Type B pancreatic cell (in vitro differentiated cells): ENCODE measurements at places on chromosomes 7 and 10.

DNA sequence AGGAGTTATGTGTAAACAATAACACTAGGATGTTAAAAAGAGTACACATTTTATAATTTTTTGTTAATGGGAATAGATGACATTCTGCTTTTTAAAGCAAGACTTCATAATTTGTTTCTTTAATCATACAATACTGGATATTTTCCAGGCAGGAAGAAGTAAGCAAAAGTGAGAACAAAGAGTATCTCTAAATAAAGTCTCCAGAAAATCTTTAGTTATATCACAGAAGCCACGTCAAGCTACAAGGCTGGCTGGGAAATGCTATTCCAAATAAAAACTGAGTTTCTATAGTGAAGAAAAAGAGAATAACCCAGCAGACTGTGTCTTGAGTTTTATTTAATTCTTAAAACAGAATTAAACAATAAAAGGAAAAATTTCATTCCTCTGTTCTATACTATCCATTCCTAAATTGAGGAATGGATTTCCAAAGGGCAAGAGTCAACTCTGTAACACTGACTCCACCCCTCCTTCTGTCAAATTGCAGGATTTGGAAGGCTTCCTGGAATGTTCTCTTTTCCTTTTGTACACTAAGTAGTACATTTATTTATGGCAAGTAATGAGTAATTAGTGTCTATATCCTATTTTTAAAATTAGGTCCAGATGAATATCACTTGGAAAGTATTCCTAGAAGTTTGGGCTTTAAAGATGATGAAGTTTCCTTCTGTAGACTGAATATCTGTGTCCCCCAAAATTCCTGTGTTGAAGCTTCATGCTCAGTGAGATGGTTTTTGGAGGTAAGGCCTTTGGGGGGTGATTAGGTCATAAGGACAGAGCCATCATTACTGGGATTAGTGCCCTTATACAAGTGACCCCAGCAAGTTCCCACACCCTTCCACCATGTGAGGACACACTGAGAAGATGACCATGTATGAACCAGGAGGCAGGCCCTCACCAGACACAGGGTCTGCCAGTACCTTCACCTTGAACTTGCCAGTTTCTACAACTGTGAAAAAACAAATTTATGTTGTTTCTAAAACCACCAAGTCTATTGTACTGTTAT, 290.9 kb downstream of the CRPPA start:
- peak overlapping the region; percentile 56 for H3K27ac ChIP-seq
- H3K4me3 ChIP-seq: no peak overlapping the region
- no peaks in the 10 kb centered on the region for H3K27me3 ChIP-seq
- H3K4me1 ChIP-seq: peaks cover 12% of the 10 kb centered on the region

GRCh38 chr10:25852364-25852941, 81.6 kb upstream of the MYO3A start:
- no peak overlapping the region for H3K27ac ChIP-seq
- DNase-seq: no peak
- H3K27me3 ChIP-seq: peaks cover 20% of the 10 kb centered on the region
- H3K36me3 ChIP-seq: no peaks in the 10 kb centered on the region
- no peak overlapping the region for H3K4me3 ChIP-seq

GRCh38 chr7:42700406-42701327, 211.2 kb downstream of the C7orf25 start:
- no peaks in the 10 kb centered on the region for H3K27me3 ChIP-seq
- no peak overlapping the region for H3K4me3 ChIP-seq
- no peak overlapping the region for H3K27ac ChIP-seq
- no peak for DNase-seq
- H3K36me3 ChIP-seq: no peaks in the 10 kb centered on the region
- peaks cover 13% of the 10 kb centered on the region for H3K4me1 ChIP-seq

DNA sequence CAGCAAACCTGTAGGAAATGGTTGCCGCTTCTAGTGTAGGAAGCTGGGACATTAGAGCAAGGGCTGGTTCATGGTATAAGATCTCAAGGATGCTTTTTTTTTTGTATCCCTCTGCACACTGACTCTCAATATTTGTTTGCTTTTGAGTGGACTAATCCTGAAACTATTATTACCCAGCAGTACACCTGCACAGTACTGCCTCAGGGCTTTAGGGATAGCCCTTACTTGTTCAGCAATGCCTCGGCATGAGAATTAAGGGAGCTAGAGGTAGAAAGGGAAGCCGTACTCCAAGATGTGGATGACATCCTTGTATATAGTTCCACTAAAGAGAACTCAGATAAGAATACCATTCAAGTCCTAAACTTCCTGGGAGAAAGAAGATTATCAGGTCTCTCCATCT, 70.5 kb downstream of the COPG2 start:
- no peaks in the 10 kb centered on the region for H3K27me3 ChIP-seq
- peaks cover 27% of the 10 kb centered on the region for H3K36me3 ChIP-seq
- H3K27ac ChIP-seq: no peak overlapping the region
- H3K4me3 ChIP-seq: no peak overlapping the region

DNA sequence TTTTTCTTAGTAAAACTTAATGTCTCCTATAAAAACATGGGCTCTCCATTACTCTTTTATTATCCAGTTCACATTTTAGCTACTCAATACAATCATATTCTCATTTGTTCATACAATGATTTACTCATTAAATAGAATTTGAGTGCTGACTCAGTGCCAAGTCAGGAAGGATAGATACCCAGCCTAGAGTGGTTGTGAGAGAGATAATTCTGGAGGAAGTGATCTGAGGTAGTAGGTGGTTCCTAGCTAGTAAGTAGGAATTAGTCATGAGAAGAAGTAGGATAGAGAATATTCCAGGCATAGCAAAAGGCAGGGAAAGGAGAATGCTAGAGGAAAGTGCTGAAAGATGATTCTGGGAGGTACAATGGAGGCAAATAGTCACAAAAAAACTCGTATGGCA, 133.5 kb upstream of the MBL2 start:
- peaks cover 16% of the 10 kb centered on the region for H3K4me1 ChIP-seq
- no peak for DNase-seq
- H3K4me3 ChIP-seq: no peak overlapping the region
- no peaks in the 10 kb centered on the region for H3K27me3 ChIP-seq
- no peak overlapping the region for H3K27ac ChIP-seq

DNA sequence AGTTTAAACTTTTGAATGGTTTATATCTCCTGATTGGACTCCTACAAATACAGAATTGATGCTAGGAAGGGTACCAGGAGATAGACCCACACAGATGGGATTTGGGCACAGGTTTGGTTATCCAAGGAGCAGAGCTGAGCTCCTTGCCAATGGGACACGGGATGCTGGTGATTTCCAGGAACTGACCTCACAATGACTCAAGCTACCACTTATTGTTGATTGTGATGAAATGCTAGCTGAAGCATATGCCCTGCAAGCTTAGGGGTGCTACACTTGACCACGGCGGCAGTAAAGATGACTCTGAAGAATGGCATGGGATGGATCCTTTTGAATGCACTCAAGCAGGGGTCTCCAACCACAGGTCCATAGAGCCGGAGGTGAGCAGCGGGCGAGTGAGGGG, 45.5 kb upstream of the VKORC1L1 start:
- no peak overlapping the region for H3K27ac ChIP-seq
- no peaks in the 10 kb centered on the region for H3K27me3 ChIP-seq
- no peaks in the 10 kb centered on the region for H3K36me3 ChIP-seq
- H3K4me1 ChIP-seq: no peaks in the 10 kb centered on the region
- no peak for DNase-seq

- no peak for DNase-seq
- peak overlapping the region; percentile 22 for H3K4me3 ChIP-seq
- peaks cover 48% of the 10 kb centered on the region for H3K27me3 ChIP-seq
- no peak overlapping the region for H3K27ac ChIP-seq
- H3K4me1 ChIP-seq: peaks cover 10% of the 10 kb centered on the region
- no peaks in the 10 kb centered on the region for H3K36me3 ChIP-seq
These were observed 3.0 kb downstream of the IRF5 start for GRCh38 chr7:128940494-128941322.

- H3K27me3 ChIP-seq: peaks cover 72% of the 10 kb centered on the region
- no peaks in the 10 kb centered on the region for H3K36me3 ChIP-seq
- peak; percentile 59 for DNase-seq
- peak overlapping the region; percentile 89 for H3K4me3 ChIP-seq
- H3K27ac ChIP-seq: no peak overlapping the region
- peaks cover 9% of the 10 kb centered on the region for H3K4me1 ChIP-seq
These were observed 15.1 kb upstream of the ZNF273 start for GRCh38 chr7:64887756-64888508.

- H3K4me1 ChIP-seq: no peaks in the 10 kb centered on the region
- no peak for DNase-seq
- no peak overlapping the region for H3K4me3 ChIP-seq
These were observed 30.7 kb downstream of the ZC3HC1 start for GRCh38 chr7:130020434-130020833.
